ENCODE measurements at places on chromosomes 6 and 20.
A peak's percentile ranks its signal among the peaks of the same experiment; 100 is the strongest.

DNA sequence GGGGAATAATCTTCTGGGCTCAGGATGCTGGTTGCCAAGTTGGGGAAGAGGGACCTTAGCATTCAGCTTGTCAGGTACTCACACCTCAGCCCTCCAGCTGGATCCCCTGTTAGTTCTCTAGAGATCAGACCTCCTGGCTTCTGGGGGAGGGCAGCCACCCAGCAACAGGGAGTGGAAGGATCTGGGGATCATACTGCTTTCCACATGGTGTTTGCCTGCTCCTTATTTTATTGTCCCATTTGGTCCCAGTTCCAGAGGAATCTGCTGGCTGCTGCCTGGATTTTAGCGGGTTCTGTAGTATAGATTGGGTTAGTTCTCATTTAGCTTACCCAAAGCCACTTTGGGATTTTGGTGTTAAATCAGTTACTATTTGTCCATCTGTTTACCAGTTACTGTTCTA is 29.3 kb downstream of the KAT14 start:
- no peak for DNase-seq

- DNase-seq: no peak
Observed at GRCh38 chr20:10385850-10386544, 48.0 kb downstream of the MKKS start.

- no peak for DNase-seq
Observed at GRCh38 chr6:1735239-1735803, 125.6 kb downstream of the FOXC1 start.

- DNase-seq: no peak
Observed at GRCh38 chr20:2729251-2729713, 36.7 kb downstream of the EBF4 start.

DNA sequence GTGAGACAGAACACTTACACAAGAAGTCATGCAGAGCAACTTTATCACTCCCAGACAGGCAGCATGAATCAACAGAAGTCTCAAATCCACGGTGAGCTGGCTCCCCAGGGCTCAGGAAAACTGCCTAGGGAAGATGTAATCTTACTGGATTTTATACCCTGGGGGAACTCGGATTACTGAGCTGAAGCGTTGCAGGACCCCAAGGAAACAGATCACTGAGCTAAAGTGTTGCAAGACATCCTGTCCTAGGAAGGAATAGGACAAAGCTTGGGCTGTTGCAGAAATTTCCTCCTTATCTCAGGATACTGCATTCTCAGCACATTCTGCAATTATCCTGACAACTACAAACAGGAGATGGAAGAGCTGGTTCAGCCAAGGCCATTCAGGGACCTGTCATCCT is 224.8 kb downstream of the TFAP2A start:
- no peak for DNase-seq

DNA sequence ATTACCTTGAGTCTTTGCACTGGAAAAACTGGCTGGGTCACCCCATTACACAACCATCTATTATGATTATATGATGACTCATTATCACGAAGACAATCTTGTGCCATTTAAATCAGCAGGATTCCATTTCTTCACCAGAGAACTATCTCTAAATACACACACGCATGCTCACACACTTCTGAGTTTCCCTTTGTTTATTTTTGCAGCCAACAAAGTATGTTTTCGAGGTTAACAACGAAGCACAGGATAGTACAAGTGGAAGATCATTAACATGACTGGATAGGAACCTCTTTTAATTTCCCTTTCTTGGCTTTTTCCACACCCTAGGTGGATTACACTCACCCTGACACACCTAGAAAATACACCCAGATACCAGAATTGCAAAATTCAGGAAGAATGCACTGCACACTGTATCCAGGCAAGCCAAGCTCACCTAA is 18.9 kb downstream of the PERP start:
- DNase-seq: peak; percentile 65

DNA sequence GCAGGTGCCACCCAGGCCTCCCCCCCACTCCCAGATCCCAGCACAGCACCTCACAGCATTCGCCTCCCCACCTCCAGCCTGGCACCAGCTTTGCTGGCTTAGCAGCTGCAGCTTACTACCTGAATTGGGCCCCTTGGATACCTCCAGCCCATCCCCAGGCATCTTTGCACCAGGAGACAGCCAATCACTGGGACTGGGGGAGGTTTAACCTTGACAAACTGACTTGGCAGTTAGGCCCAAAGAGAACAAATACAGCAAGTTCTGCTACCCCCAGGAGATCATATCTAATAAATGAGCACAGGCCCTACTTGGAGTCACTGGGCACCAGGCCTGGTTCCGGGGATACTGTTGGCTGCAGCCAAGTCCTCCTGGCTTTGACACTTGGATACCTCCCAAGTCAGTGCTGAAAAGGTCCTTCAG is 8.8 kb downstream of the PDRG1 start:
- no peak for DNase-seq

- no peak for DNase-seq
Observed at GRCh38 chr20:460707-461106, 1.6 kb downstream of the TBC1D20 start.

GRCh38 chr6:141212296-141212695 is 920.4 kb upstream of the GJE1 start:
- DNase-seq: no peak

DNA sequence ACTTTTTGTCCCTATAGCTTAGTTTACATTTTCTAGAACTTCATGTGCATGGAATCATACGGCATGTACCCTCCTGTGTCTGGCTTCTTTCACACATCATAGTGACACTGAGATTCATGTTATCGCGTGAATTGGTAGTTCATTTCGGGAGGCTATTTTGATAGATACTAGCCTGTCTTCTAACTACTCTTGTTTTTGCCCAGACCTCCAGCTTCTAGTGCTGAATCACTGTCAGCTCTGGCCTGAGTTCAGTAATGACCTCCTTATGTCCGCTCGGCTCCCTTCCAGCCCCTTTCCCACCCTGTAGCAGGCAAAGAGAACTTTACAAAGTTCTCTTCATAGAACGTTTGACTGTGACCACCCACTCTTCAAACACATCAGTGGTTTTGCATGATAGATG is 14.1 kb downstream of the MYBL2 start:
- DNase-seq: no peak

- DNase-seq: no peak
Observed at GRCh38 chr6:52538901-52539354, 37.9 kb downstream of the TRAM2 start.

GRCh38 chr20:11193241-11193640 is 519.4 kb upstream of the JAG1 start:
- no peak for DNase-seq

GRCh38 chr6:22306741-22307466 is 10.1 kb upstream of the PRL start:
- no peak for DNase-seq

DNA sequence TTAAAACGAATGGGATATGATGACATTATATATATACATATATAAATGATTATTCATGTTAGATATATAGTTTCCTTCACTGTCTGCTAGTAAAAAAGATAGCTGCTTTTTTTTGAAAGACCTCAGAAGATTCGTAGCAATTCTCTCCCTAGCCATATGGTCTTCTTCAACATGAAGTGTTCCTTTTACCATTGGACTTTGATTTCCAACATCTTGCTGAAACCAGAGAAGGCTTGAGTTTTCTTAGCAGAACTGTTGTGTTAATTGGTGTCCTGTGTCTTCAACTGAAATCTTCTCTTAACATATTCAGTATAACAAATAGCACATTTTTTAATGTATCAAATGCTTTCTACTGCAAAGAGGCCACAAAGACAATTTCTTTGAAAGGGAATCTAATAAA is 55.3 kb downstream of the FNDC1 start:
- DNase-seq: no peak

- no peak for DNase-seq
Observed at GRCh38 chr6:44349904-44350649, 7.6 kb downstream of the SPATS1 start.

GRCh38 chr6:98641949-98642719 is 192.2 kb upstream of the POU3F2 start:
- DNase-seq: no peak

- no peak for DNase-seq
Observed at GRCh38 chr6:45619994-45620471, 242.3 kb upstream of the SUPT3H start.

DNA sequence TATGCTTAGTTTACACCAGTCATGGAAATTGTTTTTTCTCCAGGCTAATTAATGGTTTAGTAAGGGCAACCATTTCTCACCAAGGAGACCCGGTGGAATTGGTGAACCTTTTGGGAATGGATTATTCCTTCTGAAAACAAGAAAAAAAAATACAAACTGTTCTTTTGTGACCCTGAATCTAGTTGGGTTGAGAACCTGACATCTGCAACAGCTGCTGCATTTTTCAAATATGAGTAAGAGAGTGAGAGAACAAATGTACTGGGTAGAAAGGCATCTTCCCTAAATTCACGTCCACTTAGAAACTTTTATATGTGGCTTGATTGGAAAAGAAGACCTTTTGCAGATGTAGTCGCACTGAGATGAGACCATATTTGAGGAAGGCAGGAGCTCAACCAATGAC is 553.4 kb upstream of the EPHA7 start:
- DNase-seq: no peak

DNA sequence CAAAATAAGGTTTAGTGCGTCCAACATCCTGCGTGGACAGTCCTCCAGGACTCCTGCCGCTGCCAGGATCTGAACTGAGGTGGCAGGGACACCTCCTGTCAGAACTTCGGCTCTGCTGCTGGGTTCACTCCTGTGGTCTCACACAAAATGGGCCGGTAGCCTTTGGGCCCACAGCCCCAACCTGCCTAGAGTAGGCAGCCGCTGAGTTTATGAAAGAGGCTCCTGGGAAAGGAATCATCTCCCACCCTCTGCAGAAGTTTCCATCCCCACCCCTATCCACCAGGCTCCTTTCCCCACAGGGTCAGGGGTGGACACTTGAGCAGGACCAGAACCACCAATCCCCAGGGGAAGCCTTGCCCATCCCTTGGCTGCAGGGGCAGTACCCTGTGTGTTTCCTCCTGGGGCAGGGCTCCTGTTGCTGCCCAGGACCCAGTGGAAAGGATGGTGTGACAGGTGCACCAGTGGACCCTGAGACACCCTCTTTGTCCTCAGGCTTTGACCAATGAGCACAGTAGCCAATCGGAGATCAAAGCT is 2.1 kb upstream of the ABHD16B start:
- DNase-seq: no peak

DNA sequence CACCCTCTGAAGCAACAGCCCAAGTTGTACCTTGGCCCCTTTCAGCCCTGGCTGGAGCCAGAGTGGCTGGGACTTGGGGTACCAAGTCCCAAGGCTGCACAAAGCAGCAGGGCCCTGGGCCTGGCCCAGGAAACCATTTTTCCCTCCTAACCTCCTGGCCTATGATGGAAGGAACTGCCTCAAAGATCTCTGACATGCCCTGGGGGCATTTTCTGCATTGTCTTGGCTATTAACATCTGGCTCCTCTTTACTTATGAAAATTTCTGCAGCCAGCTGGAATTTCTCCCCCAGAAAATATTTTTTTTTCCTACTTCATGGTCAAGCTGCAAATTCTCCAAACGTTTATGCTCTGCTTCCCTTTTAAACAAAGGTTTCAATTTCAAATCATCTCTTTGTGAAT is 269.4 kb upstream of the CDYL start:
- no peak for DNase-seq

- no peak for DNase-seq
Observed at GRCh38 chr6:14720411-14721102, 525.3 kb upstream of the JARID2 start.

GRCh38 chr6:122696079-122696478 is 83.4 kb upstream of the FABP7 start:
- no peak for DNase-seq

DNA sequence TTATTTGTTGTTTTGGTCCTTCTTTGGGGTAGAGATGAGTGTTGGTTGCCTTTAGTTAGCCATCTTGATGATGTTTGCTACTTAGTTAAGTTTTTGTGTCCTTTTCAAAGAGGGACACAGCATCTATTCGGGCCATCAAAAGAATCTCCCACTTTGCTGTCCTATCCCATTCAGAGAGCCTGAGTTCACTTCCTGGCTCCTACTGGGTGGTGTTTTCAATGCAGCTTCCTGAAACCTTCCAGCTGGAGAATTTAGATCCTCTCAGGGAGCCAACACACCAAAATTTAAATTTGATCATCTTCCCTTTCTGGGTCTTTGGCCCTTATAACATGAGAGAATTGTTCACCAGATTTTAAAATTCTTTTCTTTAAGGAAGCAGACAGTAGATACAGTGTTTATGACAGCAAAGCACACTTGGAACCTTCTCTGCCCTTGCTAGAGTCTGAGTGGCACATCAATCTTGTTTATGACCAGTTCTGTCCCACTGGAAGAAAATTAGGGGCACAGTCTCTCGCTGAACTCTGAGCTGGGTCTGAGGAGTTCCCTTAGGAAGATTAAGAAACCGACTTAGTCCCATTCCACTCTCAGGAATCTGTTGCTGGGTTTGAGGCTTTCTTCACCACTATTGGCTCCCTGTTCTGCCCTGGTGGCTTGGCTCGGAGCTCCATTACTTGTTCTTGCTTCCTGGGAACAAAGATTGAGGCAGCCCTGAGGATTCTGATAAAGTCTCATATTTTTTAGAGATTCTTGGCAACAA is 115.5 kb downstream of the CCDC170 start:
- no peak for DNase-seq

- DNase-seq: no peak
Observed at GRCh38 chr6:133499662-133500061, 258.5 kb downstream of the EYA4 start.

- no peak for DNase-seq
Observed at GRCh38 chr20:8583566-8584043, 451.5 kb downstream of the PLCB1 start.

GRCh38 chr6:10559522-10560152 is 38.5 kb downstream of the GCNT2 start:
- no peak for DNase-seq

- peak; percentile 27 for DNase-seq
Observed at GRCh38 chr6:5670811-5671561, 335.7 kb downstream of the NRN1 start.

GRCh38 chr20:37521061-37521771 is at the start of gene NNAT:
Gene NNAT, plus strand, starts transcription at chr20:37521250. Its CDS starts 82 bp downstream, at chr20:37521332.
- DNase-seq: no peak

GRCh38 chr6:151761851-151762250 is 45.6 kb upstream of the ESR1 start:
- no peak for DNase-seq

- DNase-seq: peak; percentile 85
Observed at GRCh38 chr6:136306466-136306865, 16.8 kb upstream of the BCLAF1 start.

DNA sequence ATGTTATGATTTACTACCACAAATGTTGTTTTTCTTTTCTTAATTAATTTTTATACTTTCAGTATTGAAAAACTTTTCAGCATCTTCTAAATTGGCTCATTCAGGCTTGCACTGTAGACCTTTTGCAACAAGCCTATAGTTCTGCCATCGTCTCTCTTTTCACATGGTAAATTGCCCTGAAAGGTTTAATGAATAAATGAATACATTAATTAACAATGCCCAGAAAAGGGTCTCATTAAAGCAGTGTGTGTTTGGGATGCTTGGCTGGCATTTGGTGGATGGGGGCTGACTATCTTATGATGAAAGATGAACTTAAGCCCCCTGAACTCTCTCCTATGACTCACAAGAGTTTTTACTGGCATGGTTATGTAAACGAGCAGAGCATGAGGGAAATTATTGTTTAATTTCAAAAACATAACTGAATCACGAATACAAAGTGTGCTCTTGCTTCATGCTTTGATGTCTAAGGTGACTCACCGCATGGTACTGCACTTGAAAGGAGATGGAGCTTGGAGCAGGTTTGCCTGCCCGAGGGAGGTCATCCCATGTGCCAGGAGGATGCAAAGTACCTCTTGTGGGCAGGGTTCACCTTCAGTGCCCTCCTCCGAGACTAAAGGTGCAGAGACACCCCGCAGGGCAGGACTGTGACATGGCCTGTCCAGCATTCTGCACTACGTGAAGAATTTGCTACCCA is 13.8 kb upstream of the PCK1 start:
- no peak for DNase-seq

GRCh38 chr6:167936051-167936450 is 61.4 kb upstream of the KIF25 start:
- no peak for DNase-seq

Data from NCI-H774 (cell line).